ENCODE measurements at places on chromosomes 12 and 14.

GRCh38 chr12:108846290-108846701 lies 11.1 kb downstream of the SSH1 start:
- H3K27ac ChIP-seq = peak overlapping the region; percentile 37
- no peaks in the 10 kb centered on the region for H3K36me3 ChIP-seq
- H3K4me1 ChIP-seq = peaks cover 14% of the 10 kb centered on the region
- no peaks in the 10 kb centered on the region for H3K27me3 ChIP-seq

DNA sequence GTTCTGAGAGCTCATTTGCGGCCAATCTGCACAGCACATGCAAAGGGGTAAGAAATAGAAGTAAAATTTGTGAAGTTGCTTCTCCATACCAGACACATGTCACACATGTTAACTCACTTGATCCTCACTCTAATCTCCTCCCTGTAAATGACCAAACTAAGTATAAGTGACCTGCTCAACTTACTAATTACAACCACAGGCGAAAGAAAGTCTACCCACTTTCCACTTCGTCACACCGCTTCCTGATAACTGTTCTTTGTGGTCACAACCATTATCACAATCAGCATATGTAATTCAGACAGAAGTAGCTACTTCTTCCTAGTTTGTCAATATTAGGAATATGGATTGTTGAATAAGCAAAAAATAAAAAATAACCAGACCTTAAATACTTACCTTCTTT lies 293.7 kb upstream of the CLEC14A start:
- H3K36me3 ChIP-seq = no peaks in the 10 kb centered on the region
- H3K4me3 ChIP-seq = no peak overlapping the region
- no peak for DNase-seq

GRCh38 chr12:64187370-64187769 lies 34.7 kb downstream of the KICS2 start:
- H3K4me3 ChIP-seq = no peak overlapping the region
- H3K27ac ChIP-seq = no peak overlapping the region
- no peak for DNase-seq
- peaks cover 8% of the 10 kb centered on the region for H3K36me3 ChIP-seq
- peaks cover 6% of the 10 kb centered on the region for H3K4me1 ChIP-seq

- H3K36me3 ChIP-seq = no peaks in the 10 kb centered on the region
- H3K4me1 ChIP-seq = no peaks in the 10 kb centered on the region
- no peak for DNase-seq
- H3K27me3 ChIP-seq = peaks cover 8% of the 10 kb centered on the region
- H3K4me3 ChIP-seq = no peak overlapping the region
- peak overlapping the region; percentile 34 for H3K27ac ChIP-seq
Observed at GRCh38 chr14:32564596-32564995, 235.5 kb downstream of the AKAP6 start.

- H3K4me1 ChIP-seq = peaks cover 43% of the 10 kb centered on the region
Observed at GRCh38 chr12:92111256-92111655, 34.4 kb downstream of the BTG1 start.

GRCh38 chr14:101058571-101058970 lies 155.0 kb upstream of the RTL1 start:
- no peaks in the 10 kb centered on the region for H3K27me3 ChIP-seq
- H3K4me1 ChIP-seq = no peaks in the 10 kb centered on the region
- no peak for DNase-seq
- no peak overlapping the region for H3K27ac ChIP-seq
- H3K4me3 ChIP-seq = no peak overlapping the region

DNA sequence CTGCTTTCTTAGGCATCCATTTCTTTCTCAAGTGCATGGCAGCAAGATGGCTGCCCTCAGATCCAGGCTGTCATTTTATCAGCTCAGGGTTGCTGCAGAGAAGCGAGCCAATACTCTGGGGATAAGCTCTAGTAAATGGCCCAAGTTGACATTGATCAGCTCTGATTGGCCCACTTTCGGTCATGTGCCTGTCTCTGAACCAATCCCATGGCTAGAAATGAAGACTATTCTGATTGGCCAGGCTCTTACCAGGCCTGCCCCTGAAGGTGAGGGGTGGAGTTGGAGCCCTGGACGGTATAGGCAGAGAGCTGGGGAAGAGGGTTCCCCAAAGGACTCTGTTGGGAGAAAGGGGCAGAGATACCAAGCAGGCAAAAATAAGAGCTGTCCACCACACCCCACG lies 41.4 kb downstream of the MYO1H start:
- DNase-seq = no peak
- H3K27ac ChIP-seq = no peak overlapping the region
- no peaks in the 10 kb centered on the region for H3K4me1 ChIP-seq
- H3K27me3 ChIP-seq = peaks cover 38% of the 10 kb centered on the region
- no peak overlapping the region for H3K4me3 ChIP-seq

GRCh38 chr14:101185946-101186345 lies 282.4 kb upstream of the RTL1 start:
- no peaks in the 10 kb centered on the region for H3K4me1 ChIP-seq
- no peak overlapping the region for H3K4me3 ChIP-seq
- no peaks in the 10 kb centered on the region for H3K36me3 ChIP-seq
- H3K27ac ChIP-seq = no peak overlapping the region
- H3K27me3 ChIP-seq = no peaks in the 10 kb centered on the region

DNA sequence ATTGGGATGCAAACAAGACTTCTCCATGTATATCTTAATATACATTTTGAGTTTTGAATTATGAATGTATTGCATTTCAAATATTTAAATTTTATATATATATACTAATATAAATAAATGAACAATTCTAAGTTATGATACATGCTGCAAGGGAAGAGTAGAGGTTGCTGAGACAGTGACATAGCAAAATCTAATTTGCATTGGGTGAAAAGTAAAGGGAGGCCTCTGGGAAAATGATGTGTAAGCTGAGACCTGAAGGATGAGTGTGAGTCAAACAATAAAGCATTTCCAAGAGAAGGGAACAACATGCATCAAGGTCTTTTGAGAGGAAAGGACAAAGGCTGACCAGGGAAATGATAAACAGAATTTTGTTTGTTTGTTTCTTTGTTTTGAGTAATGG lies 62.9 kb upstream of the PTPRQ start:
- DNase-seq = no peak
- H3K27me3 ChIP-seq = no peaks in the 10 kb centered on the region
- H3K4me1 ChIP-seq = no peaks in the 10 kb centered on the region
- no peaks in the 10 kb centered on the region for H3K36me3 ChIP-seq
- H3K4me3 ChIP-seq = no peak overlapping the region
- H3K27ac ChIP-seq = no peak overlapping the region

DNA sequence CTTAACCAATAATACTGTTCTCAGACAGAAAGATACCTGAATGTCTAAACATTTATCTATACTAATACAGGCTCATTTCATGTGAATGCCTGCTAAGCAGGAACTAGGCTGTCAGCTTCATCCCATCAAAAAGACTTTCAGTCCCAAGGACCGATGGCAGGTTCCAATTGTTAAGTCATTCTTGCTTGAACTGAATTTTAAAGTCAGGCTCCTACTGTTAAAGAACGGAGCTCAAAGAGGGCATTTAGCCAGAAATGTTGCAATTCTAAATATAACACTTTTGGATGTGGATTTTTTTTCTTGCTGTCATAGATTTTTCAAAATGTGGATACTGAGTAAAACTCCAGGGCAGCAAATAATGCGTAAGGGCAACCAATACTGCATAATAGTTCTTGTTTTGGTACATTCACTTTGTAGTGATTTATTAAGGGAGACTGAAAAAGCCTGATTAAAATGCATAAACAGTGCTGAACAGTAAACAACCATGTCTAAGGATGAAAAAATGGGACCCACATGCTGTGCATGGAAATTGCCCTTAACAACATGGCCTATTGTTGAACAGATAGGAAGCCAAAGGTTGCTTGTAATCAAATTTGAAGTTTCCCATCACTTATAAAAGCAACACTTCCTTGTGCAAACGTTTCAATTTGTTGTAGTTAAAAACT lies 38.6 kb upstream of the DBX2 start:
- no peak overlapping the region for H3K27ac ChIP-seq
- H3K36me3 ChIP-seq = peaks cover 5% of the 10 kb centered on the region

- H3K4me3 ChIP-seq = no peak overlapping the region
- no peaks in the 10 kb centered on the region for H3K36me3 ChIP-seq
- peaks cover 9% of the 10 kb centered on the region for H3K4me1 ChIP-seq
Observed at GRCh38 chr12:94898388-94898787, 105.1 kb downstream of the NDUFA12 start.

DNA sequence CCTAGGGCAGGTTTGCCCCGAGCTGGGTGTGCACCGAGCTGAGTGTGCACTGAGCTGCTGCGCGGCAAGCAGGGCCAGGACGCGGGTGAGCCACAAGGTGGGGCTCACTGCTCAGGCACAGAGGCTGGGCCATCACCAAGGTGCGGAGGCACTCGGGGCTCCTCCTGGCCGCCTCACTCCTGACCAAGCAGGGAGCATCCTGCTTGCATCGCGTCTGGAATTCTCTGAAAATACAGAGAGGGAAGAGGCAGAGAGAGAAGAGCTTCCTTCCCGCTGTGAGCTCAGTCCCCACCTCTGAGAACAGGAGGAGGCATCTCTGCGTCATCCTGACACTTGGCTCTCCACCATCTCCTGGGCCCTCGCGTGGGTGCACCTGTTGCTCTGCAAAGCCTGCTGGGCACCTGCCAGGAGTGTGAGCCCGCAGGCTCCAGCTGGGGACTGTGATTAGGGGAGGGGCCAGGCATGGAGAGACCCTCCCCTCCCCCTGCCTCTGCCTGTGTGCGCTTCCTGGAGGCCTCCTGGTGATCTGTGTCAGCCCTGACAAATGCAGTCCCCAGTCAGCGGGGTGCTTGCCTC lies 116.3 kb downstream of the GLT1D1 start:
- H3K27ac ChIP-seq = no peak overlapping the region
- no peak for DNase-seq

DNA sequence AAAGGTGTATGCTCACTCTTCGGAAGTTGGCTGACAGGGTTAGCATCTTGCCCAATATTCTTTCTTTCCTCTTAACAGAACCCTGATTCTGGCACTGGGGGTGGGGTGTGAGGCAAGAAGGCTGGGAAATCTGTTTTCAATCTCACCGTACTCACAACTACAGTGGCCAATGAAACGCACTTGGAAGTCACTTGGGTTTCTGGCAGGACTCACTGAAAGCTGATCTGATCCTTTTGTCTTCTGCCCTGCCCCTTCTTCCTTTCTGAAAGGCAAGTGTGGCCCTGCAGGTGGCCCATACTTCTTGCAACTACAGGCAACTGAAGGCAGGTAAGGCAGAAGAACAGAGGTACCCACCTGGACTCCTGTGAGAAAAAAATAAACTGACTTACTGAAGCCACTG lies 106.9 kb downstream of the STXBP6 start:
- no peaks in the 10 kb centered on the region for H3K4me1 ChIP-seq
- no peaks in the 10 kb centered on the region for H3K36me3 ChIP-seq
- no peak overlapping the region for H3K4me3 ChIP-seq
- no peak for DNase-seq
- peaks cover 10% of the 10 kb centered on the region for H3K27me3 ChIP-seq
- no peak overlapping the region for H3K27ac ChIP-seq

DNA sequence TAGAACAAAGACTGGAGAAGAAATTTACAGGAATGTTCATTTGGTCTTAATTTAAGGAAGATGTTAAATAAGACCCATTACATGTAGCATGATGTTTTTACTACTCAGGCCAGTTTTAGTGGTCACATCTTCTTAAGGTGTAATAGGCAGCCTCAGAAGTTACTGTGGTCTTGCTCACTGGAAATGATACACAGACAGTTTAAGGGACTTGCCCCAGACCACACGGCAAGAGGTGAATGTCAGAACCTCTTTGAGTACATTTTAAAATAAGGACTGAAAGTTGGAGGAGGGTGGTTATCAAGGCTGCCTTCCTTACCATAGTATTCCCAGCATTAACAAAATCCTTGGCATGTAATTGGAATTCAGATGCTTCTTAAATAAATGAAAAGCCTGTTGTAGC lies 37.9 kb downstream of the LRRK2 start:
- H3K4me3 ChIP-seq = peak overlapping the region; percentile 57
- no peak for DNase-seq
- peaks cover 10% of the 10 kb centered on the region for H3K36me3 ChIP-seq
- no peak overlapping the region for H3K27ac ChIP-seq
- H3K4me1 ChIP-seq = peaks cover 20% of the 10 kb centered on the region

DNA sequence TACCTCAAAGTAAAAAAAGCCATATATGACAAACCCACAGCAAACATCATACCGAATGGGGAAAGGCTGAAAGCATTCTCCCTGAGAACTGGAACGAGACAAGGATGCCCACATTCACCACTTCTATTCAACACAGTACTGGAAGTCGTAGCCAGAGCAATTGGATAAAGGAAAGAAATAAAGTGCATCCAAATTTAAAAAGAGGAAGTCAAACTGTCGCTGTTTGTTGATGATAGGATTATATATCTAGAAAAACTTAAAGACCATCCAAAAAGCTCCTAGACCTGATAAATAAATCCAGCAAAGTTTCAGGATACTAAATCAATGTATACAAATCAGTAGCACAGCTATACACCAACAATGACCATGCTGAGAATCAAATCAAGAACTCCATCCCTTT lies 5.2 kb downstream of the NDUFA12 start:
- peaks cover 40% of the 10 kb centered on the region for H3K4me1 ChIP-seq
- H3K36me3 ChIP-seq = no peaks in the 10 kb centered on the region
- no peak overlapping the region for H3K27ac ChIP-seq
- H3K27me3 ChIP-seq = no peaks in the 10 kb centered on the region

DNA sequence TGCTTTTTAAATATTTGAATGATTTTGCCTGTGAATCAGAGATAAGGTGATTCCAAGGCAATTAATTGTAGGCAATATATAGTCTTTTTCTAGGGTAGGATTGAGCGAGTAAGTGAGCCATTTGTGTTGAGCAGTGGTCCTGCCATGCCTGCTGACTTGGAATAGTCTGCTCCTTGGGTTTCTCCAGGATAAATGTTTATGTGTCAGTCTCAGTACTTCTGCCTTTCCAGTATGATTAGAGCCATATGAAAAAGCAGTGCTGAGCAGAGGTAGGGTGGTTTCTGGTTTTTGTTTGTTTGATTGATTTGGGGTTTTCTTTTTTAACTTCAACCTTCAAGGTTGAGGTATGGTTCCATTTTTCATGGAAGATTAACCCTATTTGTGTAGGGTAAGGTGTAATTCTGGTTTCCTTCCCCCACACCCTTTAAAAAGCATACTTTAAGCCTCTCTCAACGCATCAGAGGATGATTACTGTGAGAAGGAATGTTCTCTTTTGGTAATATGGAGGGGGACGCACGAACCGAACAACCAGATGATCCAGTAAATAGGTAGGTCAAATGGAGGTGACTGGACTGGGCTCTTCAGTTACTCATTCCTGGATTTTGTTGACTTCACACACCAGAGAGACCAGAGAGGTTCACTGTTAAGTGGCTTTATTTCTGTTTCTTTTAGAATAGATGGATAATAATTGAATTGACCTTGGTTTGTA lies 22.7 kb downstream of the FRMD6 start:
- no peaks in the 10 kb centered on the region for H3K36me3 ChIP-seq
- no peaks in the 10 kb centered on the region for H3K4me1 ChIP-seq
- no peak overlapping the region for H3K27ac ChIP-seq
- no peak for DNase-seq

DNA sequence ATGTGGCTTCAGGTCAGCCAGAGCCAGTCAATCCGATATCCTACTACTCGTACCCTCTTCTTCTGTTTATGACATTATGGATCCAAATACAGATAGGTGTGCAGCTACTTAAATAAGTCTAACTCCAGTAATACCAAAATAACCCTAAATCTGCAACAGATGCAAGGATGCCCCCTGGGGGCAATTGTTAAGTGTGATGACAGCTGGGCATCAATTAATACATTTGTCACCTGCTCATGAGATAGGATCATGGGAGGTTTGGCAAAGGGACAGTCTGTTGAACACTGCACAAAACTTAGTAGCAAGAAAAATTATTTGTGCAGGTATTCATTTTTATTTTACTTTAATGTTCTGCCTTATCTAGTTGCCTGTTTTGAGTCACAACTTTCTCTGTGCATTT lies 83.2 kb downstream of the SLC38A6 start:
- no peaks in the 10 kb centered on the region for H3K27me3 ChIP-seq
- no peak overlapping the region for H3K4me3 ChIP-seq
- DNase-seq = no peak
- H3K4me1 ChIP-seq = no peaks in the 10 kb centered on the region

GRCh38 chr12:124188561-124189405 lies 106.1 kb upstream of the RFLNA start:
- H3K27ac ChIP-seq = no peak overlapping the region
- H3K27me3 ChIP-seq = no peaks in the 10 kb centered on the region
- H3K4me3 ChIP-seq = no peak overlapping the region
- no peaks in the 10 kb centered on the region for H3K4me1 ChIP-seq
